RKO (cell line): ENCODE measurements at places on chromosomes 4 and X.
A peak's percentile ranks its signal among the peaks of the same experiment; 100 is the strongest.

GRCh38 chrX:137574784-137575293, 8.9 kb downstream of the ZIC3 start:
- DNase-seq: no peak

- DNase-seq: peak; percentile 91
Observed at GRCh38 chrX:154409222-154409871, at the start of gene DNASE1L1. Gene DNASE1L1 (minus strand): TSS chrX:154409254. CDS start chrX:154405568, 3,686 bp downstream.

DNA sequence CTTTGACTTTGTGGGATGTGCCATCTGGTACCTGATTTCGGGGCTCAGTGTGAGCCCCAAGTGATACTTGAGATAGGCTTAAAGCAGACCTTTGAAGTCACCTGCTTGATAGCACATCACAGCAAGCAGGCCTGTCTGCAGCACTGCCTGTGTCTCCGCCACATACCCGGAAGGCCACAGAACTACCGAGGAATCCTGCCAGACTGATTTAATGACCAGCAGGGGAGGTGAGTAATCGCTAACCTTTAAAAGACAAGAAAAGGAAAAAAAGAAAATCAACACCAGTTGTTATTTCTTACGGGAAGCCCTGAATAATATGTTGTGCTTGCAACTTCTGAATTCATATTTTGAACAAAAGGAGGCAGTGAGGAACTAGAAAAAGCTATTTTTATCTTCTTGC, 6.8 kb downstream of the PTCHD1 start:
- DNase-seq: no peak

GRCh38 chrX:10050481-10050880, 83.3 kb downstream of the CLDN34 start:
- no peak for DNase-seq

DNA sequence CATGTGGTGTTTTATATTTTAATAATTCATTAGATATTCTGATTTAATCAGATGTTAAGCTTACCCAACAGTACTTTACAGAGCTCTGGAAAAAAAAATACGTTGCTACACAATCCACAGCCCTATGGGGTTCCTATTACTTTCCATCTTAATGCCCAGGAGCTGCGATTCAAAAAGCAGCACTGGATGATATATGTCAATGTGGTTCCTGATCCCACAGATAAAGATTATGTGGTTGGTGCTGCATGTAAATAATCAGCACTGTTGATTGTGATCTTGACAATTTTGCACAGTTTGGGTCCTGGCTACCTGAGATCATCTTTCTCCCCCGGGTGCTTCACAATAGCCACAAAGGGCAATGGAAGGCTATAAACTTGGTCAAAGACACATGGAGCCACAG, 72.7 kb upstream of the DCLK2 start:
- no peak for DNase-seq

GRCh38 chrX:150446995-150447394, 83.9 kb downstream of the MAMLD1 start:
- DNase-seq: no peak

GRCh38 chr4:24768604-24769003, 26.8 kb upstream of the SOD3 start:
- DNase-seq: no peak

DNA sequence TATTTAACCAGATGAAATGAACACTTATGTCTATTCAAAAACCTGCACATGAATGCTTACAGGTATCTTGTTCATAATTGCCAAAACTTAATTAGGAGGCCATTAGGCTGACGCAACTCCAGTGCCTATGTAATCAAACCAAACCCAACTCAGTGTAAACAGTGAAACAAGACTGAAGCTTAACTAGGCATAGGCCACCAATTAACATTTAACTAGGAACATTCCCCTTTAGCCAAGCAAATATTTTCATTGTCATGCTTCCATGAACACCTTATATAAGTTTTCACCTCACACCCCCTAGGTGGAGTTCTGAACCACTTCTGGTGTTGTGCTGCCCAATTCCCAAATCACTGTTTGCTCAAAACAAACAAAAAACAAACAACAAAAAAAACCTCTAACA, 686.0 kb downstream of the STPG2 start:
- no peak for DNase-seq

- no peak for DNase-seq
Observed at GRCh38 chr4:105191621-105192210, 45.0 kb downstream of the TET2 start.

GRCh38 chrX:68440940-68441339, 7.6 kb upstream of the OPHN1 start:
- no peak for DNase-seq

- no peak for DNase-seq
Observed at GRCh38 chr4:43242606-43243005, 350.1 kb downstream of the GRXCR1 start.

DNA sequence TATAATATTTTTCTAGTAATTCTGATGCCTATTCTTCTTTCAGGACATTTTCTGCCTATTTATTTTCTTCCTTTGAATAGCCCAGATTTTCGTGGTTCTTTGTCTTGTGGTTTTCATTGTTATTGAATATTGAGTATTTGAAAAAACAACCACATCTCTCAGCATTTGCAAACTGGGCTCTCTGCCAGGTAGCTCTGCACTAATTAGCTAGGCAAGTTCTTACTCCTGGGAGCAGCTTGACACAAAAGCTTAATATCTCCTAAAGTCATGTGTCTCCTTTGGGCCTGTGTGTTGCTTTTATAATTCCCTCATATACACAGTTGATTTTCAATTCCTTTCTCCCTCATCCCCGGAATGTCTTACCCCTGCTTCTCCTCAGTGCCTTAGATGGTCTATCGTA, 413.5 kb upstream of the GRIA3 start:
- no peak for DNase-seq
